ENCODE measurements at places on chromosomes 1 and 21.

DNA sequence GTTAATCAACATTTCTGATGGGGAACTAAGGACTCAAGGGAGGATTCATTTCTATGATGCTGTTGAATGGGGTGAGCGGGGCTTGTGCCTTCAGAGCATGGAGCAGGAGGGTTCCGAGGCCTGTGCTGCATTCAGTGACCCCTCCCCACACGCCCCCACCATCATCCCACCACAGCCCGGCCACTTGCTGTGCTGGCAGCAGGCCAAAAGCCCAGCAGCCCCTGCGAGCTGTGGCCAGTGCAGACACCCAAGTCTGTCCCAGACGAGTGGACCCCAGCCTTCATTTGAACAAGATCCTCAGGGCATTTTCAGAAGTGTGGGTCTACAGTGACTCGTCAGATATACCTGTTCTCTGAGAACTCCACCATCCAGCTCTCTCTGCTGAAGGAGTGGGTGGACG is 242.0 kb downstream of the GRIK3 start:
- no peak for DNase-seq

DNA sequence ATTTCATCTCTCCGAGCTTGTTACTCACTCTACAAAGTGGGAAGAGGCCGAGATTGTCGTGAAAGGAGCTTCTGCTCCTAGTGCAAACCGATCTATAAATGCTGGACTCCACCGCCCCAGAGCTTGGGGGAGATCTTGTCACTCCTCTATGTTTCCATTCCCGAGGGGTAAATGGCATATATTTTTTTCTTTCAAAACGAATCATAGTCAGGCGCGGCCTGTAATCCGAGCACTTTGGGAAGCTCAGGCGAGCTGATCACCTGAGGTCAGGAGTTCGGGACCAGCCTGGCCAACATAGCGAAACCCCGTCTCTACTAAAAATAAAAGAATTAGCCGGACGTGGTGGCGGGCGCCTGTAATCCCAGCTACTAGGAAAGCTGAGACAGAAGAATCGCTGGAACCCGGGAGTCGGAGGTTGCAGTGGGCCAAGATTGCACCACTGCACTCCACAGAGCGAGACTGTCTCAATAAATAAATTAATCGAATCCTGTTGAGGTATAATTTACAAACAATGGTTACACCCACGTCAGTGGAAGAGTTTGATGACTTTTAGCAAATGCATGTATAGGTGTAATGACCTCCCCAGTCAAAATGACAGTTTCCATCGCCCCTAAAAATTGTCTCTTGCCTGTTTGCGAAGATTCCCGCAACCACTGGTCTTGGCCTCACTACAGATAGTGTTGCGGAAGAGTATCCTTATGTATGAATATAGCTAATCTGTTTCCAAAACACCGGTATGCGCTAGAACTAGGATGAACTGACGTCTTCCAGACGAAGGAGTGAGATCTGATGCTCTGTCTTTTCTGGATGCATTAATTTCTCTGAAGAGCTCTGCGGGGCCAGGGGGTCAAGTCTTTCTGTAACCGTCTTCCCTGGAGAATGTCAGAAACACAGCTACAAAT is 840 bp upstream of the HEATR1 start:
- no peak for DNase-seq

- no peak for DNase-seq
These were observed 3.8 kb downstream of the CCN1 start for GRCh38 chr1:85584264-85584781.

DNA sequence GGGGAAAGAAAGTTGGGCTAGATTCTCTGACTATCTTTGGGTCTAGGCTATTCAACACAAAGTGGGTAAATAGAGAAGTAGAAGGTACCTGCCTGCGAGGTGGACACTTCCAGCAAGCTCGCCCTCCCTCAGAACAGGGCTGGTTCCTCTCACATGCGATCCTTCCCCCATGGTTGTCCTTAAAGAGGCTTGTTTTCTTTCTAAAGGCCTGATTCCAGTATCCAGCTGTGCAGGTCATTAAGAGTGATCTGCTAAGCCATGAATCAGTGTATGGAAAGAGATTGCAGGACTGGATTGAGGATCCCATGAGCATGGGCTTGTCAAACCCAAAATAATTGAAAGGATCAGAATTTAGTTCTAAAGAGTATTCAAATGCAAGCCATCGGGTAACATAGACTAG is 189.0 kb downstream of the URB2 start:
- no peak for DNase-seq

GRCh38 chr1:3828391-3828790 is 28.6 kb downstream of the CEP104 start:
- no peak for DNase-seq

GRCh38 chr1:201309416-201309815 is 26.1 kb downstream of the PKP1 start:
- peak; percentile 48 for DNase-seq

DNA sequence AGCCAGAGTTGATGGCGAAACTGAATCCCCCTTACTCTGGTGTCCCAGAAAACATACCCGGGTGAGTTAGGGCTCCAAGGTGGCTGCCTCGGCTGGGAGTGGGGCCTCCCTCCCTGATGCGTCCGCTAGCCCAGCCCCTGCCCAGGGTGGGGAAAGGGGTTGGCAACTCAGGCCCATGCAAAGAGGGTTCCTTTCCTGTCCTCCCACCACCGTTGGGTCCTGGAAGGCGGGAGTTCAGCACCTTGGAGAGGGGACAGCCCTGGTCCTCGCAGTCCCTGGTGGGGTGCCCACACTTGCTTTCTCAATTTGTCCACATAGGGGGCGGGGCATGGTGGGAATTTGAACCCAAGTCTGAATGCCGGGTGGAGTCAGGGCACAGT is 6.1 kb downstream of the SRM start:
- no peak for DNase-seq

DNA sequence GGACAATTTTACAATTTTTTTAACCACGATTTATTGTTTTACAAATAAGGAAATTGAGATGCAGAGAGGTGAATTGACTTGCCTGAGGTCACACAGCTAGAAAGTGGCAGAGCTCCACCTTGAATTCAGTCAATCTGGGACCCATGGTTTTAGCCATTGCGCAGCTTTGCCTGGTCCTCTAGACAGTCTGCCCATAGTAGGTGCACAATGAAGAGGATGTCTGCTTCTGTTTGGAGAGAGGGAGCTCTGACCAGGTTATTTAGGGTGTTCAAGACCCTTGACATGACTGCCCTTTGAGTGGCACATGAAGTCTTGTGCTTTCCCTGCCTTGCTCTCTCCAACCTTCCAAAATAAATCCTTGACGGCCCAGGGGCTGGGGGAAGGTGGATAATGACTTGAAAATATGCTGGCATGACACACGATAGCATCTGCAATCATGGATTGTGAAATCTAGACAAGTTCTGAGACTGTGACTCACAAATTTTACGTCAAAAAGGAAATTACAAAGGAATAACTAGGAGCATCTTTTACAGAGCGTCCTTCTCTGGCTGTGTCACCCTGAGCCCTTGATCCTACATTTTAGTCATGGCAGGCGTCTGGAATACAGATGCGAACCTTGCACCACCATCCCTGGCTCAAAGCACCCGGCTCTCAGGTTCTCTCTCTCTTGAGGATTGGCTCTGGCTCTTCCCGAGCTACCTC is 26.2 kb upstream of the ID3 start:
- DNase-seq = no peak

DNA sequence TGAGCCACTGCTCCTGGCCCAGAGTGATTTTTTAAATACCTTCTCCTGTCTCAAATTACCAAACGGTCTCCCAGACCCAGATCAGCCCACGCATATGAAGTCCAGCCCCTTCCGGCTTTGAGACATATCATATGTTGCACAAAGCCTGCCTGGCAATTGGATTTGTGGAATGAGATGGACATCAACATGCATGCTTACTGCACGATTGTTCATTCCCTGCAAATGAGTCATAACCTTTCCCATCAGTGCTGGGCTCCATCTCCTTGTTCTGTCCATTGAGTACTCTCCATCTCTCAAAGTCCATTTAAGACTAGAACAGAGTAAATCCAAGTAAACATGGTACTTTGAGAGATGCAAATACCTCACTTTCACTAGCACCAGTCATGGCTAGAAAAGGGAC is 612.2 kb upstream of the USP24 start:
- DNase-seq = no peak

- no peak for DNase-seq
These were observed 59.9 kb upstream of the FBXO28 start for GRCh38 chr1:224054012-224054411.

- DNase-seq = no peak
These were observed 425.8 kb upstream of the CAMK1G start for GRCh38 chr1:209157546-209158249.

GRCh38 chr1:60695716-60696171 is 386.6 kb upstream of the NFIA start:
- DNase-seq = no peak

Data from GM13976 (cell line).